ENCODE measurements at places on chromosomes 2 and 18.

DNA sequence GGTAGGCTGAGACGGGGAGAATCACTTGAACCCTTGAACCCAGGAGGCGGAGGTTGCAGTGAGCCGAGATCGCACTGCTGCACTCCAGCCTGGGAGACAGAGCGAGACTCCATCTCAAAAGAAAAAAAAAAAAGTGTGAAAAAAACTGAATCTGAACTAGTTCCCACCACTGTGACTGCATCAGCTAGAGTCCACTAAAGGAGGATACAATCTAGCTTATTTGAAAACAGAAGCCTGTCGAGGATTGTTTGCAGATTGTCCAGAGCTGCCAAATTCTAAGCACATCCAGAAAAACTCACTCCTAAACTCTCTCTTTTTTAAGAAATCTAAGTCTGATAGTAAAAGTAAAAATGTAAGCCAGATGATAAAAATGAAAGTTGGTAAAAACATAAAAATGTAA, 10.6 kb downstream of the GFPT1 start:
- no peak for DNase-seq
- H3K4me1 ChIP-seq: no peaks in the 10 kb centered on the region
- H3K36me3 ChIP-seq: no peaks in the 10 kb centered on the region

DNA sequence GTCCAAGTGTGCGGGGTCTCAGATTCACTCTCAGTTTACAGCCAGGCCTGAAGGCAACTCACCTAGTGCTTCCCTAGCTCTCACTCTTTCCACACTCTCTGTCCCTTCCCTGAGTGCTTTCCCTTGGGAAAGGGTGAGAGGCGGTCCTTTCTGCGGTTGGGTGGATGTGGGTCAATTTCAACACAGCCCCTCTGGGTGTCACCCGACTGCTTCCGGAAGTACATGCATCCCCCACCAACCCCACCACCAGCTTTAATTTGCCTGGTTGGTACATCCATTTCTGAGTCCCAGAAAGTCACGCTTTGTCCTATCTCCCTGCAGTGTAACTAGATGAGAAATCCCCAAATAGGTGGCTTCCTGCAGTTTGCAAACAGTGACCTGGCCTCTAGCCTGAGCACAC, 307.3 kb upstream of the MEIS1 start:
- no peak overlapping the region for H3K4me3 ChIP-seq
- H3K4me1 ChIP-seq: no peaks in the 10 kb centered on the region
- no peaks in the 10 kb centered on the region for H3K27me3 ChIP-seq
- H3K27ac ChIP-seq: no peak overlapping the region
- H3K36me3 ChIP-seq: no peaks in the 10 kb centered on the region
- no peak for DNase-seq

GRCh38 chr18:27064673-27065072, 120.4 kb downstream of the CHST9 start:
- no peak overlapping the region for H3K27ac ChIP-seq
- DNase-seq: no peak
- H3K36me3 ChIP-seq: no peaks in the 10 kb centered on the region

DNA sequence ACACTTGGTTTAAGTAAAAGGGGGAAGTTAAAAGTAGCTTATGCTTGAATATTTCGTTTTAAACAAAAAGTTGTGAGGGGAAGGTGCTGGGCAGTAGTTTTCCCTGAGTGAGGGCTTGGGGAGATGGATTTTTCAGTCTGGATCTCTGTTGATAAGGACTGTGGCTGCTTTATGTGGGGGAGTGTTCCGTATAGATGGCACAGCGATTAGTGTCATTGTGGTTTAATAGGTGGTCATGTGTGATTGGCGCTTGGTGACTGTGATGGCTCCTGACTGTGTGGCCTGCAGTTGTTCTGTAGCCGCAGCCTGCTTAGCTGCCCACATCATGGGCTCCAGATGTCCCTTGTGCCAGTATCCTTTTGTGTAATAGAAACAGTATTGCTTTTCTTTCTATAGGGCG, 156.2 kb downstream of the WDSUB1 start:
- peaks cover 35% of the 10 kb centered on the region for H3K4me1 ChIP-seq
- H3K27me3 ChIP-seq: no peaks in the 10 kb centered on the region
- H3K4me3 ChIP-seq: no peak overlapping the region
- H3K36me3 ChIP-seq: no peaks in the 10 kb centered on the region
- H3K27ac ChIP-seq: no peak overlapping the region
- no peak for DNase-seq

GRCh38 chr18:64474255-64474654, 325.4 kb upstream of the LINC00305 start:
- H3K27me3 ChIP-seq: peaks cover 2% of the 10 kb centered on the region
- no peak overlapping the region for H3K27ac ChIP-seq
